ENCODE measurements at places on chromosomes 7 and 10. TPM values are rescaled to one million over a fixed set of nuclear protein-coding genes. Genes with fewer than 3 reads are reported as not detected.

- H3K27me3 ChIP-seq, result no peaks in the 10 kb centered on the region
- no peak overlapping the region for H3K4me3 ChIP-seq
- DNase-seq, result no peak
- no peak overlapping the region for H3K27ac ChIP-seq
- H3K4me1 ChIP-seq, result peaks cover 5% of the 10 kb centered on the region
- H3K36me3 ChIP-seq, result peaks cover 33% of the 10 kb centered on the region
These were observed 29.1 kb upstream of the NDST2 start for GRCh38 chr10:73840403-73841060.

SLIT1 gene
- total RNA-seq, result not detected

DNA sequence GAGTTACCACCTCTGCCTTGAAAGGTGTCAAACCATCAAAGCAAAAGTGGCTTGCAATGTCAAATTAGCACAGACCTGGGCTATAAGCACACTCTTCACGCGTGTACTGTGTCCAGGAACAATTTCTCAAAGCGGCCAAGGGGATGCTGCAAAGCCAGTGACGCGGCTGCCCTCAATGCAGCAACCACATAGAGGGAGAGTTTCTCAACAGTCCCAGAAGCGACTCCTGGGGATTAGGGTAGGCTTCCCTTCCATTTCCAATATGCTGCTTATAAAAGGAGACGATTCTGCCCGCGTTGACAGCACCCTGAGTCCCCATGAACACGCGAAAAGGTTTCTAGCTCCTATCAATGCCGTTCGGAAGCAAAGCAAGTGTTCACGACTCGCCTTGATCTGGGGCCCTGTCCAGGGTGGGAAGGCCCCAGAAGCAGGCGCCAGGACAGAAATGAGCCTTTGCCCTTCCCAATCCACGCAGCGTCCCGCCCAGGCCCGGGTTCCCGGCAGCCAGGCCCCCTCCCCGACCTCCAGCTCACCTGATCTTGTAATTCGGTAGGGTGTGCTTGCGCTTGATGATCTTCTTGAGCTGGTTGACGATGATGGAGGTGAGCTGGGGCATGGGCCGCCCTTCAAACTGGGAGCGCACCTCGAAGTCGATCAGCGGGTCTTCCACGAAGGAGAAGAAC, 1.3 kb downstream of the PDZD8 start:
- peaks cover 2% of the 10 kb centered on the region for H3K27me3 ChIP-seq
- H3K27ac ChIP-seq, result peak overlapping the region; percentile 89
- peaks cover 24% of the 10 kb centered on the region for H3K4me1 ChIP-seq
- H3K36me3 ChIP-seq, result peaks cover 6% of the 10 kb centered on the region
- peak overlapping the region; percentile 86 for H3K4me3 ChIP-seq

- H3K36me3 ChIP-seq, result no peaks in the 10 kb centered on the region
- no peaks in the 10 kb centered on the region for H3K4me1 ChIP-seq
- H3K4me3 ChIP-seq, result no peak overlapping the region
- H3K27ac ChIP-seq, result no peak overlapping the region
These were observed 312.6 kb downstream of the PLXDC2 start for GRCh38 chr10:20128811-20129210.

DNA sequence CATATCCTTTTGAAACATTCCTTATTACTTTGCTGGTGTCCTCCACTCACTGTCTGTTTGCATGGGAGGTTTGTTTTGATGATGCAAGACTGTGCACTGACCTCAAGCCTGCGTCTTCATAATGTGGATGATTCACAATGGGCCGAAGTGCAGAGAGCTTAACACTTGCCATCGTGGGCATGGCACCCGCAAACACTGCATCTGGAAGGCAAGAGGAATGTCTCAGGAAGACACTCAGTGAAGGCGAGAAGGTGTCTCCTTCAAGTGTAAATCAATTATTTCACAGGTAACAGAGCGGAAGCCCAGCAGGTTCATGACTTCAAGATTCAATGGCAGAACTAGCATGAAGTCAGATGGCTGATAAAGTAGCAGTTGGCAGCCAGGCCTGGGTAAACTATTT, 98.1 kb downstream of the DPY19L1 start:
- H3K27me3 ChIP-seq, result no peaks in the 10 kb centered on the region
- H3K4me3 ChIP-seq, result no peak overlapping the region
- DNase-seq, result peak; percentile 65
- peaks cover 6% of the 10 kb centered on the region for H3K4me1 ChIP-seq
- H3K27ac ChIP-seq, result no peak overlapping the region
- H3K36me3 ChIP-seq, result peaks cover 10% of the 10 kb centered on the region

DNA sequence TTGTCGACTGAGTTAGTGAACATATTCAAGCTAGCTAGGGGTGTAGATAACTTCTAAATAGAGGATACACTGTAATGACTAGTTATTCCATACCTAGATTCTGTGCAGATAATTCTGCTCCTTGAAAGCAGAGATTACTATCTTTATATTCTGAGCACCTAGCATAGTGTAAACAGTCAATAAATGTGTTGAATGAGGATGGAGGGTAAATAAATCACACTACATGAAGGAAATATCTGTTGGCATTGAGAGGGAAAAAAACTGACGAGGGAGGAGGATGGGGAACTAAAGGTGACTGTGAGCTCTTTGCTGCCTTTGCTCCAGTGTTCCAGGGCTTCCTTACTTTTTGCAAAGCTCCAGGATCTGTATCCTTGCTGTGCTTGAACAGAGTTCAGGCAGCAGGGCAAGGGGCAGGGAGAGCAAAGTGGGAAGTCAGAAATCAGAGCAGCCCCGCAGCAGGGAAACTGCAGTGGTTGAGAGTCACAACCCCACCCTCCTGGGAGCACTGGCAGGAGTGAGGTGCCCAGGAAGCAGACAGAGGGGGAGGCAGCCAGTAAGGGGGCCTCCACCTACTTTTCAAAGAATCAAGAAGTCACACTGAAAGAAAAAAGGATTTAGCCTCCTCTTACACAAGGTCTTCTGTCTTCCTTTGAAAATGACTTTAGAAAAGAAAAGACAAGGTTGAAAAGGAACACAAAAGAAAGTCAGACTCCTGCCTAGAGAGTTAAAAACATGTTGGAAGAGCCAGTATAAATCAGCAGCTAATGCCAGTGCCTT, 71.8 kb upstream of the LRRN3 start:
- H3K27me3 ChIP-seq, result no peaks in the 10 kb centered on the region
- no peak for DNase-seq
- H3K27ac ChIP-seq, result no peak overlapping the region
- H3K4me3 ChIP-seq, result no peak overlapping the region

GRCh38 chr10:65911151-65911835, 1014.5 kb upstream of the LRRTM3 start:
- DNase-seq, result no peak
- H3K27ac ChIP-seq, result no peak overlapping the region
- peaks cover 4% of the 10 kb centered on the region for H3K4me1 ChIP-seq
- no peak overlapping the region for H3K4me3 ChIP-seq
- H3K27me3 ChIP-seq, result no peaks in the 10 kb centered on the region

DNA sequence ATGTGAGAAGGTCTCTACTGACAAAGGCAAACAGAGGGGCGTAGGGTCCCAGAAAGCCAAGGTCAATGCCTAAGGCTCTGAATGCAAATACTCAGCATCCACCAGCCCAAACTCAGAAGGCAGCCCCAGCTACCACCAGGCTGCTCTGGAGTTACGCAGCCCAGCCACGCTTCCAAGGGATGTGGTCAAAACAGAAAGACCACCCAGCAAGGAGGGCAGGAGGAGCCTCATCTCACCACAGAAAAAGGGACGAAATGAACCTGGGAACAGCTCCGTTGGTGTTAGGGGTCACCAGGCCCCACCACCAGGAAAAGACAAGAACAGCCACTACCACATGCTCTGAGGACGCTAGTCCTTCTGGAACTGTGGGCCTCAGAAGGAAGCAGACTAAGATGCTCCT, 65.1 kb downstream of the CTBP2 start:
- no peak overlapping the region for H3K27ac ChIP-seq
- peaks cover 33% of the 10 kb centered on the region for H3K4me1 ChIP-seq
- H3K27me3 ChIP-seq, result no peaks in the 10 kb centered on the region
- no peak overlapping the region for H3K4me3 ChIP-seq
- no peak for DNase-seq

ARHGAP22 gene
- total RNA-seq, result 4.0 TPM

DNA sequence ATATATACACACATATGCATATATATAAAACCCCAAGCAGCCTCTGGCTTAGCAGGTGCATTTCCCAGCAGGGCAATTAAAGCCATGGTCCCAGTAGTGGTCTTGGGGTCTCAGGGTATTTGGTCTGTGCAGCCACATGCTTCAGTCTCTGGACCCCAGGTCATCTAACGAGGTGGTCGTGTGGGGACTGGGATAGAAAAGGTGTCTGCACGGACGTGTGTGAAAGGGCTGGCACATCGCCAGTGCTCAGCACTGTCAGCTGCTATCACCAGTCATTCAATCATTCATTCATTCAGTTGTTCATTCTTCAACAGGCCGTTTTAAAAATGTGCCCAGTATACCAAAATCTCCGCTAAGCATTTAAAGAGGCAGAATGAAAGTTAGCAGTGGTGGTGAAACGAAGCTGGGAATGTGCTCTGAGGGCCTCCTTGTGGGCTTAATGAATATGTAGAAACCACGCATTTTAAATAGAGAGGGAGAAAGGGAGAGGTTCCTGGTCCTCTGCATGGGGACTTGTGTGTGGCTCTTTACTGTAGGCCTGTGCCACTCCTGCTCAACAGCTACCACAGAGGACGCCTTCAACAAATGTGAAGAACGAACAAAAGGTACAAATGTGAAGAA, 170.4 kb downstream of the EGFR start:
- peak overlapping the region; percentile 73 for H3K27ac ChIP-seq
- H3K4me1 ChIP-seq, result peaks cover 25% of the 10 kb centered on the region
- no peak overlapping the region for H3K4me3 ChIP-seq
- H3K27me3 ChIP-seq, result no peaks in the 10 kb centered on the region
- DNase-seq, result no peak

DNA sequence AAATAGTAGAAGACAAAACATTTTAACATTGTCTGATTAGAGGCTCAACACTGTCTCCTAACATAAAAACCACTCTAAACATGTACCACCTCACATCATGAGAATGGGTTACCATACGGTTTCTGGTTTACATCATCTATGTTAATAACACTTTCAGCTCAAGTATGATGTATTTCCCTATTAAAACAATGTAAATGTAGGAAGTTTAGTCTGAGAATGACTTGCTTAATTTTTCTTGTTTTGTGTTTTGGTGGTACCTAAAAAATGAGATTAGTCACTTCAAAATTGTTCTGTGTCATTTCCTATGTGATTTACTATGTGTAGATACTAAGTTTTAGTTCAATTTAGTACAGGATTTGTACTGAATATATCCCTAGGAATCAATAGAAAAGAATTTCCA, 195.8 kb upstream of the SEMA3C start:
- H3K4me1 ChIP-seq, result peaks cover 24% of the 10 kb centered on the region
- no peak for DNase-seq
- H3K36me3 ChIP-seq, result no peaks in the 10 kb centered on the region
- H3K27ac ChIP-seq, result no peak overlapping the region
- no peak overlapping the region for H3K4me3 ChIP-seq

DNA sequence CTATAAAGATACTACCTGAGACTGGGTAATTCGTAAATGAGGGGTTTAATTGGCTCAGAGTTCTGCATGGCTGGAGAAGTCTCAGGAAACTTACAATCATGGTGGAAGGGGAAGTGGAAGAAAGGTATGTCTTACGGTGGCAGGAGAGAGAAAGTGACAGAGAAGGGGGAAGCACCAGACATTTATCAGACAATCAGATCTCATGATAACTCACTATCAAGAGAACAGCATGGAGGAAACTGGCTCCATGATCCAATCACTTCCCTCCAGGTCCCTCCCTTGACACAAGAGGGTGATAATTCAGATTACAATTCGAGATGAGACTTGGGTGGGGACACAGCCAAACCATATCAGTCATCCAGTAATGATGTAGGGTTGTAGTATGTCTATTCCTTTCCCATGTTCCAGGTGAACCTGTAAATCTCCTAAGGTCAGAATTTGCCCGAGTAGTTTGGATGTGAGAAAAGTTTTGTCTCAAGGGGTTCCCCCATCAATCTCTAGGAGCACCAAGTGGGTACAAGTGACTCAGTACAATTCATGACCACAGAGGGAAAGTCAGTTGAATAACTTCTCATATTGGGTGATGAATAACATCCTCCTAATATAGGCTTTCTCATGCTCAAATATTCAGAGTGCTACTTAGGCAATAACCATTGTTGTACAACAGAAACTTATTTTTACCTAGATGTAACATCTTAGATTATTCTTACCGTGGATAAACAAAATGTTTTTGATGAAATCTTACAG, 39.7 kb upstream of the MTPN start:
- no peaks in the 10 kb centered on the region for H3K4me1 ChIP-seq
- DNase-seq, result no peak
- no peak overlapping the region for H3K4me3 ChIP-seq
- no peak overlapping the region for H3K27ac ChIP-seq

GRCh38 chr7:47610506-47611044, 28.7 kb upstream of the TNS3 start:
- peaks cover 6% of the 10 kb centered on the region for H3K4me1 ChIP-seq
- no peak overlapping the region for H3K4me3 ChIP-seq
- H3K36me3 ChIP-seq, result no peaks in the 10 kb centered on the region
- no peaks in the 10 kb centered on the region for H3K27me3 ChIP-seq

- H3K36me3 ChIP-seq, result peaks cover 7% of the 10 kb centered on the region
- H3K27me3 ChIP-seq, result peaks cover 91% of the 10 kb centered on the region
- no peak overlapping the region for H3K27ac ChIP-seq
- DNase-seq, result peak; percentile 41
- H3K4me3 ChIP-seq, result no peak overlapping the region
These were observed 47.8 kb upstream of the CALCR start for GRCh38 chr7:93622036-93623033.

HOXA4 gene
- total RNA-seq, result 2.6 TPM

DNA sequence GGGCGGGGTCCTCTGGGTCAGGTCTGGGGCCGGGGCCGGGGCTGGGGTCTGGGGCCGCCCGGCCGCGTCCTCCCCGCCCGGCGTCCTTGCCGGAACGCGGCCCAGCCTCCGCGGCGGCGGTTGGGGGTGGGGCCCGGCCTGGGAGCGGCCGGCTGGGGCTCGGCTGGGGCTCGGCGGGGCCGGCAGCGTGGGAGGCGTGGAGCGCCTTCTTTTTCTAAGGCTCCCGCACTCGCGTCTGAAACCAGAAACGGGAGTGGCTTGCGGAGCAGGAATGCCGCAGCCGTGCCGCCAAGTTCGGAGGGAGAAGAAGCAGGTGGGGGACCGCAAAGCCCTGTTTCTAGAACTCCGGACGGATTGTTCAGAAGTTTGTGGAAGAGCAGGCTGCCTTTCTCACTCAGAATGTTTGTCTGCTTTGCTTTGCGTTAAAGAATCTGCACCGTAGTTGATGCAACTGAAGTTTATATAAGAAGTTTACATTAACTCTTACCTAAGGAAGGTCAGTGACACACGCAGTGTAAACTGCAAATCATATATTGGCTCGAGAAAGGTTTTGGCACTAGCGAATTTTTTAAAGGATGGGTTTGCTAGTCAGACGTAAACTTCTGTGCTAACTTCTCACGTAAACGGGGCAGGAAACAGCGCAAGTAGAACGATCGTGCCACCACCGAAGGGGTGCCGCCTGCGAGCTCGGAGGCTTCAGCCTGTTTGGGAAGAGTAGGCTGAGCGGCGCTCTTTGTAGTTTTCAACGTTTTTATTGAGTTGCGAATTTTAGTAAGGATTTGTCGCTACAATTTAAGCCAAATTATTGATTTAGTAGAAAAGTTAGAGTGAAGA, 729 bp downstream of the DNAJB6 start:
- DNase-seq, result peak; percentile 64
- no peaks in the 10 kb centered on the region for H3K27me3 ChIP-seq
- H3K27ac ChIP-seq, result peak overlapping the region; percentile 97
- H3K36me3 ChIP-seq, result peaks cover 30% of the 10 kb centered on the region
- peaks cover 15% of the 10 kb centered on the region for H3K4me1 ChIP-seq
- peak overlapping the region; percentile 79 for H3K4me3 ChIP-seq

Measured in MCF 10A (cell line).